Ammon's horn (tissue), 1 donor: ENCODE measurements at places on chromosomes 3 and 15.

DNA sequence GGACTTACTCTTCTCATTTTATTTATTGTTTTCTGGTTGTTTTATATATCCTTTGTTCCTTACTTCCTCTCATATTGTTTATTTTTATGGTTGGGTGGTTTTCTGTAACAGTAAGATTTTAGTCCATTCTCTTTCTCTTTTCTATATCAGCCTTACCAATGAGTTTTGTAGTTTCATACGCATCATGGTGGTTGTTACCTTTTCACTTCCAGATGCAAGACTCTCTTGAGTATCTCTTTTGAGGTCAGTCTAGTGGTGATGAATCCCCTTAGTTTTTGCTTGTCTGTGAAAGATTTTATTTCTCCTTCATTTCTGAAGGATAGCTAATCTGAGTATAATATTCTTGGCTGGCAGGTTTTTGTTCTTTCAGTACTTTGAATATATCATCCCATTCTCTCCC lies 57.1 kb upstream of the MFGE8 start:
- no peak for DNase-seq

- DNase-seq, result no peak
Measured at GRCh38 chr15:91953432-91953831, 99.9 kb downstream of the SLCO3A1 start.

DNA sequence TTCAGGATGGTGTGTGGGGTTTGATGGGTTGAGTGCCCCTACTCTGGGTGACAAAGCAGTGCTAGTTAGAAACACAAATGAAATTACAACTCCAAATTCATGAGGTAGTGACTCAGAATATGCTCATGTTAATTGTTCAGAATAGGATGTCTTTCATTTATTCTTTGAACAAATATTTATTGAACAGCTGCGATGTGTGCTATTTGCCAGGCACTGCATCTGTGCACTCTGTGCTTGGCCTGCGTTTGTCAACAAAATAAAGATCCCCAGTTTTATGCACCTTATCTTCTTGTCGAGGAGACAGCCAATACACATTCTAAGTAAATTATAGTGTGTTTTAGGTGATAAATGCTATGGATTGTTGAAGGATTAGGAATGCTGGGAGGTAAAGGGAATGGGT lies 27.3 kb downstream of the MED12L start:
- DNase-seq, result no peak

- DNase-seq, result no peak
Measured at GRCh38 chr15:75791337-75791713, 51.9 kb upstream of the UBE2Q2 start.

DNA sequence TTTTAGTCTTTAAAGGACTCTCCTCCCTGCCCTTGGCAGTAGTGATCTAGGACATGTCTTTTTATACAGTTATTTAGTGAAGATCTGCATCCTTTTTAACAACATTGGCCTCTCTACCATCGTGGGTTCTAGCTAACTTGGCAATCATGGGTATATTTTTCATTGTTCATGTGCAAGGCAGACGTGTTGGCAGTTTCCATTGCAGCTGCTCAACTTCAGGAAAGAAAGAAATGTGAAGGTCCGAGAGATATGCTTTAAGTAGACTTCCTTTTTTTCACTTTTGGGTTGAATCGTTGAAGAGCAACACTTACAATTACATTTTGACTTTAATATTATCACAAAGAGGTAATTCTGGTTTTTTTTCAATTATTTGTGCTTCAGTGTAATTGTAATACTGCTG lies 172.6 kb downstream of the SATB1 start:
- DNase-seq, result no peak

DNA sequence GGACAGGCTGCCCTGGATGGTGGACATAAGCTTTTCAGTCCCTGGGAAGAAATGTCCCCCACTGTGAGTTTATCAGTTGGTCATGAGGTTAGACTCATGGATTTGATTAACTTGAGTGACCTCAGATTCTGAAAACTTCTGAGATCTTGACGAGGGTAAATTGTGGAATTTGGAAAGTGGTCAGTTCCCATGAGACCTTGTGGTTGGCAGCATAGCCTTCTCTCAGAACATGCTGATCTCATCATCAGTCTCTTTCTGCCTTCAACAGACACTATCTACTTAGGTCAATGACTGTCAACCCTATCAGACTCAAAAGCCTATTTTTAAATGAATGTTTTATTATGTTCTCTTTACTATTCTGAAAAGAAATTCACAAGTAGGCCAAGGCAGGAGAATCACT lies 45.6 kb upstream of the NDUFB4 start:
- no peak for DNase-seq

DNA sequence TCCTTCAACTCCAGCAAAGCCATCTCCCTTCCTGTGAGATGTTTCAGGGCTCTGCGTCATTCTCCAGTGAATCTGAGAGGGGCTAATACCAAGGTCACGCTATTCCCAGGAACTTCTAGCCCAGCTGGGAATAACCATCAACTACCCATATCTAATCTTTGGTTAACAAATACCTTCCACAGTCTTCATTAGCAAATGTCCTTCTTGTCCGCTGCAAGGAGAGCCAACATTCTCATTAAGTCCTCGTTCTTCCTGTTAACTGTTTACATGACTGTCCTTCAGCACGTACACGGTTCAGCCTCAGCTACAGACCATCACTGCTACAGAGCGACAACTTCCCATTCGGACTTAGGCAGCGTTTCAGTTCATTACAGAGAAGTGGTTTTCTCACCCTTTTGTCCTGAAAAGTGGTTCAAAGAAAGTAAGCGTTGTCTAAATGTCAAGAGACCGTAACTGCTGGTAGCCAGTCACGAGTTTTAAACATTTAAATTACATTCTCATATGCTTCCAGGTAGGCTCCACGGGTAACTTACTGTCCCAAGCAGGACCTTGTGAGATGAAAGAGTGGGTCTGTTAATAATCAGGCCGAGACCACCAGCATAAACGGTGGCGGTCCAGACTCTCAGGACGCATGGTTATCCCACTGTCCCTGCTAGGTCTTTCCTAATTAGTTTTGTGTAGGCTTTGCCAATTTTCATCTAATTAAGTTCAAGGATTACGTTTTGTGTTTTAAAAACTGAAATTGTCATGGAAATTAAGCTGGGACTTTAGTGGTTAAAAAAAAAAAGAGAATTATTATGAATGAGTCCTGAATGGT lies 63.8 kb downstream of the CHSY1 start:
- DNase-seq, result peak; percentile 63

DNA sequence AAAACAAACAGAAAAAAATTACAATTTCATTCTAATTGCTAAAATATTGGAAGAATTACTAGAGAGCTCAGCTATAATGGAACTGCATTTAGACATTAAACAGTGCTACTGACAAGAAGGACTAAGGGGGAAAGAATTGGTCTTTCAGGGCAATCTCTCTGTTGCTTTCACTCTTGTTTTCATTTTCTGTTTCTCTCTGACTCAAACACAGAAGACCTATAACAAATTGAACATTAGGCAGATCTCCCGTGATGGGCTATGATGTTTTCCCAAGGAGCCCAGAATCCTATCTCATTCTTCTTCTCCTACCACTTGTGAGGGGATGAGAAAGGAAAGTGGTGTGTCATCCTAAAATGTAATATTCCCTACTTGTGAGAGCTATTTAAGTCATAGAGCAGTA lies 358.0 kb upstream of the TGFBR2 start:
- DNase-seq, result no peak

DNA sequence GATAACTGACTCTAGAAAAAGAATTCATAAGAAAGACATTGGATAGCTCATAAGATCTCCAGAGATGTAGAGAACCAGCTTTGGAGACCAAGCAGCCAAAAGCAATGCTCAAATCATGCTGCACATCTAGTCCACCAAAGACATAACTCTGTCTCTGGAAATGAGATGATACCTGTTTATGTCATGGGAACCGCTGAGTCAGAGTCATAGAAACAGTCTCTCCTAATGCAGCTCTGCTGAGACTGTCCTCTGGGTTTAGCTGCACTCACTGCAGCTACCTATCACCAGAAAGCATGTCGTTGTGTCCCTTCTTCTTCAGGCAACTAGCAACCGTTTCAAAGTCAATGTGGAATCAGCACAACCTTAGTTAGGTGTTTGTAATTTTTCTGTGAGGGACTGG lies 218.5 kb upstream of the ROBO1 start:
- no peak for DNase-seq

DNA sequence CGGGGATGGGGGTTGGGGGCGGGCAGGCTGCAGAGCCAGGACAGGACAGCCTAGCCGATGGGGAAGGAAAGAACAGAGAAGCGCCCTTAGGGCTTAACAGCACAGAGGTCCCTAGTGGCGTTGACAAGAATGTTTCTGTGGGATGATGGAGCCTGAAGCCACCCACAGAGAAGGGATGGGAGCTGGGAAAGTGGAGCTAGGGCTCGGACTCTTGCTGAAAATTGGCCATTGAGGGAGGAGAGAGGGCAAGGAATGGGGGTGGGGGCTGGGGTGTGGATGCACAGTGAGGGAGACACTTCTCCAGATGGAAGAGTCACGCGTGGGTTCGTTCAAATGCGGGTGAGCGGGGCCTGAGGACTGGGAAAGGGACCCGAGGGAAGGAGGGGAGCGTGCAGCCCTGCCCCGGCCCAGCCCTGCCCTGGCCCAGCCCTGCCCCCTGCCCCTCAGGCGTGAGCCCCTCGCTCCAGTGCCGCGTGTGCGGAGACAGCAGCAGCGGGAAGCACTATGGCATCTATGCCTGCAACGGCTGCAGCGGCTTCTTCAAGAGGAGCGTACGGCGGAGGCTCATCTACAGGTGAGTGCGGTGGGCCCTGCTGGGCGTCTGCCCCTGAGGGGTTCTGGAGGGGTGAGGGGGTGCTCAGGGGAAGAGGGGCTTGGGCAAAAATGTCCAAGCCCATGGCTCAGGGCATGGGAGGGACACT lies 832 bp downstream of the NR2E3 start:
- DNase-seq, result no peak

DNA sequence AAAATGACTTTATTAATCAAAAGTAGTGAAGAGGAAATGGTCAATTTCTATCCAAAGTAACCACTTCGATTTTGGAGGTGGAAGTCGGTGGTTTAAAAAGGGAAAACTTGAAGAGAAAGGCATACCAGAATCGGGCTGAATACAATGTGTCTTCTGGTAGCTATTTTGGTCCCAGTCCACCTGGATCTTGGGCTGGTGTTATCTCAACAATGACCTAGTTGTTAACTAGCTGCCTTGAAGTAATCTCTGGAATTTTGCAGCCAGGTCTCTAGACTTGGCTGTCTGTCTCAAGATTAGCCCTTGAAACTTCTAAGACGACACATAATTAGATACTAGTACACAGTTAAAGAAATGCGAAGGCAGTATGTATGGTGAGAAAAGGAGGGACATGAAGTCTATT lies 409.8 kb downstream of the GRM7 start:
- no peak for DNase-seq

GRCh38 chr3:129525341-129525968 lies 3.0 kb upstream of the RHO start:
- DNase-seq, result no peak

DNA sequence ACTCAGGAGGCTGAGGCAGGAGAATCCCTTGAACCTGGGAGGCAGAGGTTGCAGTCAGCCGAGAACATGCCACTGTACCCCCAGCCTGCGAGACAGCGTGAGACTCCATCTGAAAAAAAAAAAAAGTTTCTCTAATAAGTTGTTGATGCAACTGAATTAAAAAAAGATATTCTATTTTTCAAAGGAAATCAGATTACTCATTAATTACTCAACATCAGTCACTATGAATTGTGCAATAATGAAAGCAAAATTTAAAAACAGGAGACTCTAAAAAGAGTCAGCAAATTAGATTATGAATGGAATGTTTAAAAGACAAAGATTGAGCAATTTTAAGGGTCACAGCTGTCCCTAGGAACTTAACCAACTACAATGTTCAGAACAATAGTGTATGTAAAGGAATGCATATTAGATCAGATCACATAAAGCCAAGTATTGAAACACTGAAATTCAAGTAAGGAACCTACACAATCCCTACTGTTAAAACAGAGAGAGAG lies 60.2 kb upstream of the SLC4A7 start:
- no peak for DNase-seq

DNA sequence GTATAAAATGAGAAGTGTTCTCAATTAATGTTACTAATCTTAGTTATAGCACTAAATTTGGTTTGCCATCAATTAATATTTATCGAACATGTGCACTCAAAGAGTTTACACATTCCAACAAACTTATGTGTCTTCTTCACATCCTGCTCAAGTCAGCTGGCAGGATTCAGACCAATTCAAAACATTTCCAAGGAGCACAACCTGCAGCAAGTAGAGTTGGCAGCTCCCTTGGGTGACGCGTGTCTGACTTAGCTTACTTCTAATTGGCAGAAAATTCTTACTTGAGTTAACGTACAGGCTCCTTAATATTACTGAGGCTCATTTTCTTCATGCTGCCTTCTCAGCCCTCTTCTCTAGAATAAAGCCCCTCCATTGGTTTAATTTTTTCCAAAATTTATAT lies 110.4 kb upstream of the PFN2 start:
- DNase-seq, result no peak

- DNase-seq, result no peak
Measured at GRCh38 chr15:72968531-72968922, 83.7 kb upstream of the NEO1 start.

- DNase-seq, result no peak
Measured at GRCh38 chr15:29692527-29692926, 129.7 kb downstream of the TJP1 start.
